Esophagus mucosa (tissue), 1 donor: ENCODE measurements at places on chromosomes 16 and 17. TPM values are rescaled to one million over a fixed set of nuclear protein-coding genes. Genes with fewer than 3 reads are reported as not detected.

DNA sequence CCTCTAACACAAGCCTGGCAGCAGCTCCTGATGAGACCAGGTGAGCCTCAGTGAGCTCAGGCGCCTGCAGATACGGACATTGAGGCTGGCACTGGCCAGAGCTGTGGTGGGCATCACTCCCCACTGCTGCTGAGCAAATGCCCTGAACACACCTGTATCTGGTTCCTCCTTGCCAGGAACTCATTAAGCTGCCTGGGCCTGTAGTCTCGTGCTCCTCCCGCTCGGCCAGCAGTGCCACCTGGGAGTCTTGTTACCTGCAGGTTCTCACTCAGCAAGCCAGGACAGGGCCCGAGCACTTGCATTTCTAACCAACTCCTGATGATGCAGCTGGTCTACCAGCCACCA lies 13.3 kb downstream of the EIF4A3 start:
- ATAC-seq, result peak; percentile 13

GRCh38 chr16:106623-107324 lies 28.7 kb downstream of the MPG start:
- peak; percentile 54 for ATAC-seq

DNA sequence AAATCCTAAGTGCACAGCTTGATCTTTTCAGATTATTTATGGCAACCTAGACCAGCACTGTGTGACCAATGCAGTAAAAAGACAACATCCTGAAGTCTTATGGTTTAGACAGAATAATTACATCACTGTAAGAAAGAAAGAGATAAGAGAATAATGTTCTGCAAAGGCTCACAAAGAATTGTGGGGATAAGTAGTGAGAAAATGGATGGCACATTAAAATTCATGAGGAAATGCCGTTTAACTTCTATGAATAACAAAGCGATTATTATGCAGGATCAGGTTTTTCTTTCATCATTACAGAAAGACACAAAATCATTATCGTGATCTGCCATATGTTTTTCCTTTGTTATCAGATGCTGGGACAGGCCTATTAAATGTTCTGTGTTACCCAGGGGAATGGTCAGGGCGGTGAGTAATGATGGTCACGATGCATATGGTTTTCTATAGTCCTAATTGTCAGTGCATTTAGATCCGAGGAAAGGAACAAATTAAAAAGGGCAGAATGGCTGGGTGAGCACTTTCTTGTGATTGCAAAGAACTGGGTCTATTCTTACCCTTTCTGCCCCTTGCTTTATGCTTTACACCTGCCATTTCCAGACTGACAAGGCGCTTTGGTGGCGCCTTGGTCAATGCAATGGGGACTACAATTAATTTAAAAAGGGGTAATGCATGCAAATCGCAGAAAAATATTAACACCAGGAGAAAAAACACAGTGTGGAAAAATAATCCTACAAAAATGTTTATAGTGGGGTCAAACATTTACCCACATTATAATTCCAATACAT lies 18.1 kb upstream of the DHX40 start:
- ATAC-seq, result no peak

GRCh38 chr16:53232826-53233529 lies 178.2 kb downstream of the CHD9 start:
- ATAC-seq, result peak; percentile 52

DNA sequence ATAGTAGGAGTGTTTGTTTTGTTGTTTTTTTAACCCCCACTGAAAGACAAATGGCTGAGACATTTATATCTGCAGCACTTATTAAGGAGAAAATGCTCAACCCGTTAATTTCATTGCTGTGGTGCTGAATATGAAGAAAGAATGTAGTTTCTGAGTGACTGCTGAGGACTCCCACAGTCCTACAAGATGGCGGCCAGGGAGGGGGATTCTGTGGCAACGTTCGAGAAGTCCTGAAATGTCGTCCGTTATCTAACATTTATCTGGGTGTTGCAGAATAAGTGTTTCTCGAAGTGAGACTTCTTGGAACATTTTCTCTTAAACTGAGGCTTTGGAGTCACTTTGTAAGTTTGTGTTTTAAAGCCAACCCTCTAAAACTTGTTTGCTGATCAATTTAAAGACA lies 530.4 kb downstream of the XYLT1 start:
- no peak for ATAC-seq

- ATAC-seq, result peak; percentile 85
These were observed at the start of gene HSD3B7 for GRCh38 chr16:30984669-30985400. Gene HSD3B7, plus strand, starts transcription at chr16:30985207. Its CDS starts 452 bp downstream, at chr16:30985659.

DNA sequence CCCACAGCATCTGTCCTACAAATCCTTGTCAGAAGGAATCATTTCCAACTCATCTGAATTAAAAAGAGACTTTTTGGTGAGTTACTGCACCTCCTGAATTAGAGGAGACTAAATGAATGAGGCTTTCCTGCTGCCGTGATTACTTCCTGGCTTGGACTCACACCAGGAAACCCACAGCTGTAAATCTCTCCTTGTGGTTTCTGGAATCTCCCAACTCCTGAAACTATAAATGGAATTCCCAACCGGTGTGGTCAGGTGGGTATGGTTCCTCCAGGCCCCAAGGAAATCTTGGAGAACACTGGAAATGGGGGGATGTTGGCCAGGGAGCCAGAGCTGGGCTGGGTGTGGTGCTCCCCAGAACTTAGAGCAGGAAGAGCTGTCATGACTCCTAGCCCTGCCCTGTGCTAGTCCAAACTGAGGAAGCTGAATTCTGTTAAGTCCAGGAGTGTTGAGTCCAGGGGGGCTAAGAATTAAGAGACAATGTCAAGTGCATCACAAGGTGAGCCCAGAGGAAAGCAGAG lies 216.4 kb downstream of the GSG1L start:
- no peak for ATAC-seq

- no peak for ATAC-seq
These were observed 453.2 kb upstream of the SOX9 start for GRCh38 chr17:71667661-71668060.

DNA sequence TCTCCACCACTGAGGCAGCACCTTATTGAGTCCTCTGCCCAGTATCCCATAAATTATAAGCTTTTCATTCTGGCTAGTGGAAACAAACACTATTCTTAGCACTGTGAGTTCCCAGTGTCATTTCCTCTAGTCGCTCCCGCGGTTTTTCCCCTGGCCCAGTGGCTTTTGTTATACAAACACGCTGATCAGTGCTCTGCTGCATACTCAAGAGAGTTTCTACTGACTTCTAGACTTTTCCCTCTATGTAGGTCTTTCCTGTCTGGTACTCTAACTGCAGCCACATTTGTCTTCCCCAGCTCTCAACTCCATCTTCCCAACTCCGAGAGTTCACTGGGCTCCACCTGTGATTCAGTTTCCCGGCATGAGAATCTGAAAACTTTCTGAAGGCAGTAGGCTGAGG lies 556.6 kb upstream of the SALL1 start:
- no peak for ATAC-seq

GRCh38 chr17:921161-921560 lies 58.4 kb downstream of the NXN start:
- ATAC-seq, result peak; percentile 70

DNA sequence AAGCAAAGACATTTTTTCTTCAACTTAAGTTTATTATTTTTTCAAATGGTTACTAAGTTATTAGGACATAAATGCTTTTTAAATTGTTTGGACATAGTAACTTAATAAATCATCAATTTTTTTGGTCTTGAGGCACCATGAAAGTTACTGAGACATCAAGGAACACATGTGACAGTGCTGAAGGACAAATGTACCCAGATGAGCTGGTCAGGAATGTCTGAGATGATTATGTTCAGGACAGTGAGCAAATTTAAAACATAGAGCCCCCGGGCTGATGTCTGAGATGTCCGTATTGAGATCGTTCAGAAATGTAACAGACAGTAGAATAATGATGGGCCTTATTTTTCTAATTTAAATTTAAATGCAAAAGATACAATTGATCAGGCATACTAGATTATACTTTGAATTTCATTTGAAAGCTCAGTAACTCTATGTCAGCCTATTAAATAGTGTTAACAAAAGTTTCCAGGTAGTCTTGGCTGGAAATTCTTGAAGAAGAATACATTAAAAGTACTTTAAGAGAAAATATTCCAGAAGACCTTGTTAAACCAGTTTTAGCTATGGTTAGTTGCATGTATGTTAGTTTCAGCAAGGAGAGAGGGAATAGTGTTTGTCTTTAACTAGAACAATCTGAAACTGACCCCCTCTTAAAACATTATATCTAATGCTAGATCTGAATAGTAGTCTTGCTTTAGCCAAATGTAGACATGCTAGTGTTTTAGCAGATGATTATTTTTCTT lies 36.4 kb downstream of the SEC14L1 start:
- ATAC-seq, result no peak

GRCh38 chr16:57091200-57091974 lies 996 bp upstream of the CPNE2 start:
- peak; percentile 66 for ATAC-seq

DNA sequence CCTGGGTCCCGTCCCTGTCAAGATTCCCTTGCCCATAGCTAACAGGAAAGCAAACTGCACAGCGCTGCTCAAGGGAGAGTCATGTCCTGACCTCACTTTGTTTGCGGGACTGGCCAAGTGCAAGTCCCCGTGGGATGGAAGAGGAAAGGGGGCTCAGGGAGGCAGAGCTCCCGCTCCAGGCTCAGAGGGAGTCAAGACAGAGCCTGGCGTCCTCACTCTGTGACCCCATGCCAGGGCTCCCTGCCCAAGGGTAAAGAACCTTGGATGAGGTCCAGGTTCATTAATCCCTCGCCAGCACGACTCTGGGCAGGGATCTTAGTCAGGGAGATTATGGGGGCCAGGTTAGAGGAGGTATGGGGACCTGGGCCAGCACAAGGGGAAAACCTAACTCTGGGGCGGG lies 51.5 kb upstream of the CBX4 start:
- no peak for ATAC-seq

DNA sequence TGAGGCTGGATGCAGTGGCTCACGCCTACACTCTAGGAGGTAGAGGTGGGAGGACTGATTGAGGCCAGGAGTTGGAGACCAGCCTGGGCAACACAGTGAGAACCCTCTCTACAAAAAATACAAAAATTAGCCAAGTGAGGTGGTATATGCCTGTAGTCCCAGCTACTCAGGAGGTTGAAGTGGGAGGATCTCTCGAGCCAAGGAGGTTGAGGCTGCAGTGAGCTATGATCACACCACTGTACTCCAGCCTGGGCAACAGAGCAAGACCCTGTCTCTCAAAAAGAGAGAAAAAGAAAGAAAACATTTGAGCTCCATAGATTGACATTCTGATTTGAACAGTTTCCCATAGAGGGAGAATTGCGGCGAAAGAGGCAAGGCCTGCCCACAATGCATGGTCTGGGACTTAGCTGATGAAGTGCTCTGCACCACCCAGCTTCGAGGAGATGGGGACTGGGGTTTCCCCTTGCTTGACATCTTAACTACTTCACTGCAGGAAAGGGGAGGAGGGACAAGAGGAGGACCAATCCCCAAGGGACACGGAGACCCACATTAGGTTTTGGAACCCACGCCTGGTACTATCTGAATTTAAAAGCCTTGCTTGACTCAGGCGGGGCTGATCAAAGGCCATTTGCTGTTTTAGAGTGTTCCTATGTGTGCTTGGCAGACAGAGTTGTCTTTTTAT lies 21.7 kb downstream of the MSI2 start:
- ATAC-seq, result no peak

- ATAC-seq, result no peak
These were observed 11.8 kb downstream of the IRX5 start for GRCh38 chr16:54942353-54942943.

The C16orf46 gene
- not detected for total RNA-seq

The CRISPLD2 gene
- 6.5 TPM for total RNA-seq

The CEP295NL gene
- total RNA-seq, result 1.7 TPM

The NACA2 gene
- total RNA-seq, result not detected

The TAOK2 gene
- 17.7 TPM for total RNA-seq

The KRTAP1-3 gene
- not detected for total RNA-seq
